Amygdala (tissue), 56 donors: ENCODE measurements at places on chromosomes 13 and 19.

GRCh38 chr19:927780-928401 lies 2.1 kb downstream of the ARID3A start:
- no peak for DNase-seq

DNA sequence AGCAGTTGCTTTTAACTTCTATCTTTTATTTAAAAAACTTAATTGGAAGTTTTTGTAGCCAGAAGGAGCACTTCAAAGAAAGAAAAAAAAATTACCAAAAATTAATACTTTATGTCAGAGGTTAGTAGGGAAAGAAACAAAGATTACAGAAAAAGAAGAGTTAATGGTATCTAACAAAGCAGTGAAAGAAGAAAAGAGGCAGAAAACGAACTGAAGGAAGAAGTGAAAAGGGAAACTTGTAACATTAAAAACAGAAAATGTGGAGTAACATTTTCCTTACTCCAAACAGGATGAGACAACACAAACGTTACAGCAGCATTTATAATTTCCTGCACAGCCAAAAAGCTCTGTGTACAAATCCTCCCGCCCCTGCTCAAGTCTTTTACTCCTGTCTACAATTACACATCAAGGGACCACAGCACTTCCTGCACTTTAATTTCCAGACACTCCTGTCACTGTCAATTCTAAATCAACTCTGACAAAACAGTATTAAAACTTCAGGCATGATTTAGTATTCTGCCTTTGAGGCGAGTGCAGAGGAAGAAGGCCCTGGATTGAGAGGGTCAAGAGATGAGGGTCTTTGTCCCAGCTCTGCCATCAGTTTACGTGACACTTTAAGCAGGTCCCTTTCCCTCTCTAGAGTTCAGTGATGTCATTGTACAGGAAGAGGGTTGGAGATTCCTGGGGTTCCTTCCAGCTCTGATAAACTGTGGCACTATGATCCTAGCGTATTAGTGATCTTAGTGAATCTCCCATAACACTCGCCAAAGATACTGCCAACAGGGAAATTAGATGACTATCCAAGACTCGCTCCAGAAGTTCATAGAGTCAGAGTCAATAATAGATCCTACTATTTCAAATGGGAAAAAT lies 53.2 kb upstream of the LSM14A start:
- no peak for DNase-seq

- no peak for DNase-seq
Observed at GRCh38 chr13:52010890-52011631, at the start of gene ATP7B. Gene ATP7B, minus strand, starts transcription at chr13:52011450. Its CDS starts 113 bp downstream, at chr13:52011337.

- no peak for DNase-seq
Observed at GRCh38 chr13:99448546-99448945, 52.7 kb upstream of the TM9SF2 start.

- DNase-seq: no peak
Observed at GRCh38 chr19:48906324-48906723, 6.2 kb downstream of the NUCB1 start.
